ENCODE measurements at places on chromosomes 4 and X.

DNA sequence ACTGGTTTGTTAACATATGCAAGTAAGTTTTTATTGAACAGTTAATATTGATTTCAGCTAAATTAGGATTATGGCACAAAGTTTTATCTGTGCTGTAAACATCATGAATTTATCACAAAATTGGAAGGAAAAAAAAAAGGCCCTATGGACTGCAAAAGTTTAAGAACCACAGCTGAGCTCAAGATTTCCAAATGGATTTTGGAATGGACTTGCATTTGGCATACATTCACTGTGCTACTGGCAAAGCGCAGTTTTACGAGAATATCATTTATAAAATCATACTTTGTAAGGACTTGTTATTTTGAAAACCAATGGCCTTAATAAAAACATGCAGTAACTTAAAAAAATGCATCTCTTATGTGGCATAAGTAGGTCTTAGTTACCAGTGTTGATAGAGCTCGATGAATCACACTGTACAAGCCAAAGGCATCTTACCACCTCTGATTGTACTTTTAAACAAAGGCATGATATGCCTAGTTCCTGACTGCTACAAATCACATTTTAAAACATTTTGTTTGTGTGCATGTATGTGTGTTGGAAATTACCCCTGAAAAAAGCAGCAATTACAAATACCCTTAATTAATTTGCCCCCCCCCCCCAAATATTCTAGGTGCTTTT, 58.6 kb downstream of the TAB3 start:
- DNase-seq, result no peak

- DNase-seq, result no peak
Measured at GRCh38 chrX:134461437-134461836, 1.5 kb downstream of the HPRT1 start.

GRCh38 chr4:146275370-146275769, 61.0 kb downstream of the REELD1 start:
- no peak for DNase-seq

GRCh38 chr4:133537780-133538281, 388.7 kb downstream of the PCDH10 start:
- DNase-seq, result no peak

GRCh38 chr4:166044871-166045270, 171.8 kb downstream of the TLL1 start:
- no peak for DNase-seq

GRCh38 chrX:23883737-23884354, 23.9 kb downstream of the APOO start:
- peak; percentile 14 for DNase-seq

GRCh38 chr4:4269856-4270255, 20.1 kb downstream of the LYAR start:
- no peak for DNase-seq

DNA sequence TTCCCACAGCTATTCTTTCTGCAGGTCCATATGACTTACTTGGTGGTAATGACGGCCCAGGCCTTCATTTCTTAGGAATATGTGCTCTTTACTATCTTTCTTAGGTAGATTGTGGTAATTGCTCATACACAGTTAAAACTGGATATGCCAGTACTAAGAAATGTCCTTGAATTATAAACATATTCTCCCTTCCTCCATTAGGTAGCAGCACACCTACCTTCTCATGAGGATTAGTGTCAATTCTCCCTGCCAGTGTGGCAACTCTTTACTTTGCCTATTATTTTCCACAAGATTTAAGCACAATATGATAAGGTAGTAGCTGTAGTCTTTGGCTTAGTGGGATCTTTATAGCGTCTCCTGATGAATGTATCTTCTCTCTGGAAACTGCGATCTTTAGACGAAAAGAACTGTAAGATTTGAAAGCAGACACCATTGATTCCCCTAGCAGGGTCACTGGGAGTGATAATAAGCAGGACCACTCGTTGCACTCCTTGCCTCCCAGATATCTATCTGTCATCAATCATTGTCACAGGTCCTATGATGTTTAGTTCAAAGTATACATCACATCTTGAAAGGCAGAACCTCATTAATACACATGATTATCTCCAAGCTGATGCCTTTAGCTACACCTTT, 1240.7 kb downstream of the C4orf33 start:
- no peak for DNase-seq
